ENCODE measurements at places on chromosomes 5 and 9.

DNA sequence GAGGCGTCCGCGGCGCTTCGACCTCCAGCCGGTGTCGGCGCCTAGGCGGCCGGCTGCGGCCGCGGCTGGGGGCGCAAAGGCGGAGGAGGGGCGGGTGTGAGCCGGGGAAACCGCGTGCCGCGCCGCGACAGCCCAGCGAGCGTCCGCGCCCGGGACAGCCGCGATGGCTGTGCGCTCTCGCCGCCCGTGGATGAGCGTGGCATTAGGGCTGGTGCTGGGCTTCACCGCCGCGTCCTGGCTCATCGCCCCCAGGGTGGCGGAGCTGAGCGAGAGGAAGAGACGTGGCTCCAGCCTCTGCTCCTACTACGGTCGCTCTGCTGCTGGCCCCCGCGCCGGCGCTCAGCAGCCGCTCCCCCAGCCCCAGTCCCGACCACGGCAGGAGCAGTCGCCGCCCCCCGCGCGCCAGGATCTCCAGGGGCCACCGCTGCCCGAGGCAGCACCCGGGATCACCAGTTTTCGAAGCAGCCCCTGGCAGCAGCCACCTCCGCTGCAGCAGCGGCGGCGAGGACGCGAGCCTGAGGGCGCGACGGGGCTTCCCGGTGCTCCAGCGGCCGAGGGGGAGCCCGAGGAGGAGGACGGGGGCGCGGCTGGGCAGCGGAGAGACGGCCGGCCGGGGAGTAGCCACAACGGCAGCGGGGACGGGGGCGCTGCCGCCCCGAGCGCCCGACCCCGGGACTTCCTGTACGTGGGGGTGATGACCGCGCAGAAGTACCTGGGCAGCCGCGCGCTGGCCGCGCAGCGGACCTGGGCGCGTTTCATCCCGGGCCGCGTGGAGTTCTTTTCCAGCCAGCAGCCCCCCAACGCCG is 605 bp downstream of the CHSY3 start:
- peak; percentile 21 for DNase-seq

GRCh38 chr5:175850119-175850845 is 21.1 kb upstream of the CPLX2 start:
- DNase-seq: no peak

- peak; percentile 85 for DNase-seq
Observed at GRCh38 chr5:95794070-95794516, 28.4 kb downstream of the GLRX start.

DNA sequence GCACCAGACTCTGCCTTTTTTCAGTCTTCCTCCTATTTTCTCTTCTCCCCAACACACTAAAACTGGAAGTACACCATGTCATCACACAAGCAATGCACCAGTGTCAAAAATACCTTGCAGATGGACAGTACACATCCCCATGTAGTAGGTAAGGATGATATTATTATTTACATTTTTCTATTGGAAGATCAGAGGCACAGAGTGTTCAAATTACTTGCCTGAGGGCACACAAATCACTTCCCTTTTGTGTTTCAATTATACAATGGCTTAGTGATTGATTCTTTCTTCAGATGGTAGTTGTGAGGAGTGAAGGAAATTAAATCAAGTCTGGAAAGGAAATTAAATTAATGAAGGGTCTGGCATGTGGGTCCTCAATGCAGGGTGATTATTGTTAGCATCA is 39.6 kb downstream of the CTSL start:
- no peak for DNase-seq

- peak; percentile 6 for DNase-seq
Observed at GRCh38 chr5:16033187-16033925, 146.2 kb downstream of the MARCHF11 start.

DNA sequence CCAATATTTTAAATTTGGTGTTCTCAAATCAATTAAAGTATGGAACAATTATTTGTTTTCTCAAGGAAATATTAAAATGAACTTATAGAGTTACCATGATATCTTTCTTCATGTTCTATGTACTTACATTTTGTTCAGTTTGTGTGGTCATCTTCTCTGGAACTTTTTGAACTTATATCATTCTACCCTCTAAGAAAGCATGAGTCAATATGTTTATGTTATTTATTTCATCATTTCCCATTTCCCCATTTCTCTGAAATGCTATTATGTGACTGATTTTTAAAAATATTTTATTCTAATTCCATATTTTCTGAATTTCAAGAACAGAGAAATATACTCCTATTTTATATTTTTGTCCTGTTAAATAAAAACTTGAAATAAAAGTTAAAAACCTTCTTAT is 123.5 kb upstream of the ACOT12 start:
- peak; percentile 6 for DNase-seq

DNA sequence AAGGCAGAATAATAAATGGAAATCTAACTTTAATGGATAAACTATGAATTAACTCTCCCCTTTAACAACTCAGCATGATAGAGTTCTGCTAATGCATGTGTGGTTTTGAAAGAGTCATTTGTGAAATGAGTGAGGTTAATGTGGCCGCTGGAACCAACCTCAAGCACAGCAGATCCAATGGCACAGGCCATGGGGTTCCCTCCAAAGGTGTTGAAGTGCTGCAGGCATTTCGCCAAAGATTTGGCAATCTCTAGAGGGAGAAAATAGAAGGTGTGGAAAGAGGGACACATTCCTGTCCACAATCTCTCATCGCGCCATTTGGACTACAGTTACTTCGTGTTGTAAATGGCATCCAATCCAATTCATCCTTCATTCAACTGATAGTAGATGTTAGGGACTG is 35.0 kb downstream of the AGXT2 start:
- no peak for DNase-seq

GRCh38 chr5:78458843-78459242 is 98.4 kb downstream of the SCAMP1 start:
- DNase-seq: no peak

- DNase-seq: peak; percentile 50
Observed at GRCh38 chr5:160187091-160187490, 42.2 kb upstream of the FABP6 start.

- no peak for DNase-seq
Observed at GRCh38 chr5:122392224-122392623, 80.2 kb downstream of the SNCAIP start.

- no peak for DNase-seq
Observed at GRCh38 chr9:13165956-13166355, 113.5 kb downstream of the MPDZ start.

- peak; percentile 51 for DNase-seq
Observed at GRCh38 chr9:136482046-136482792, 621 bp downstream of the SEC16A start.

- DNase-seq: no peak
Observed at GRCh38 chr5:123518111-123518510, 6.1 kb downstream of the CSNK1G3 start.

- DNase-seq: peak; percentile 55
Observed at GRCh38 chr5:52735139-52735538, 52.6 kb upstream of the ITGA1 start.

DNA sequence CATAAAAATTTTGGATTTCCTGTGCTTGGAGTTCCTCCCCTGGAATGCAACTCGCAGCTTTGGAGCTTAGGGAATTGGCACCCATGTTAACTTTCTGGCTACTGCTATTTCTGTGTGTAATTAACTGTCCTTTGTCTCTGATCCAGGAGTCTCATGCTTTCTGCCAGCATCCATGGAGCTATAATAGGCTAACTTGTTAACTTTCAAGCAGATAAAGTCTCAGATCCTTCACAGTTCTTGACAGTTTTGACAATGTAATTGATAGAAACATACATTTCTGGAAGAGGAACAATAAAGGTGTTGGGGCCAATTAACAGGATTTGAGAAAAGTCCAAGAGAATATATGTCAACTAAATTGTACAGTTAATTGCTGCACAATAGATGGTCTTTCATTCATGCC is 290.2 kb upstream of the PRDM9 start:
- no peak for DNase-seq

- peak; percentile 91 for DNase-seq
Observed at GRCh38 chr5:103452666-103453065, 109.9 kb downstream of the NUDT12 start.

DNA sequence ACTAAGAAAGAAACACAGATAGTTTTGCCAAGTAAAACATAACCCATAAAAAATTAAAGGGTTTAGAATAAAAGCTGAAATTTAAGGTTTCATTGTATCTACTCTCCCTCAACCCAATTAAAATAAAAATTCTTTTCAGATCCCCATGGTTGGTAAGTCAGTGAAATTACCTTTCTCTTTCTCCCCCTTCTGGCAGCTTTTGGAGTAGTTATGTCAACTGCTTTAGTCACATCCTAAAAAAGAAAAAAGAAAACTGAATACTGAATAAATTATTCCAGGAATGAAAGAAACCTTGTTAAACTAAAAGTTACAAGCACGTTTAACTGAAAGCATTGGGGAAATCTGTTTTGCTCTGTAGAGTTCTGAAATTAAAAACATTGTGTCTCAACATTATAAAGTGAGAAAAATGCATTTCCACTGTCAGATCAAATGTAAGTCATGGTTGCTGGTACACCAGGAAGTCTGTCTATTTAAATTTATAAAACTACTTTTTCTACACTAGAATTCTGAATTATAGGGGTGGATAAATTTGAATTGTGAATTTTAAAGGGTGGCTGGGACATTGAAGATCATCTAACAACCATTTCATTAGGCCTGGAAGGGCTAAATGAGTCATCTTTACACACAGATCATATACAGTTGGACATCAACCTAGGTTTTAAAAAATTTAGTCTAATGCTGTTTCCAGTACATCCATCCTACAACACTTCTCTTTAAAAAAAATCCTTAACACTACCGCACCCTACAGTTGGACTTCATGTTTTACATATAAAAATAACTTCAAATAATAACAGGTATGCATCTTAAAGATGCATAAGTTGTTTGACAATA is 24.7 kb downstream of the PSIP1 start:
- peak; percentile 38 for DNase-seq

GRCh38 chr5:105554568-105555169 is 1992.1 kb upstream of the NUDT12 start:
- DNase-seq: no peak

- no peak for DNase-seq
Observed at GRCh38 chr9:28502189-28502588, 928.9 kb upstream of the C9orf72 start.

DNA sequence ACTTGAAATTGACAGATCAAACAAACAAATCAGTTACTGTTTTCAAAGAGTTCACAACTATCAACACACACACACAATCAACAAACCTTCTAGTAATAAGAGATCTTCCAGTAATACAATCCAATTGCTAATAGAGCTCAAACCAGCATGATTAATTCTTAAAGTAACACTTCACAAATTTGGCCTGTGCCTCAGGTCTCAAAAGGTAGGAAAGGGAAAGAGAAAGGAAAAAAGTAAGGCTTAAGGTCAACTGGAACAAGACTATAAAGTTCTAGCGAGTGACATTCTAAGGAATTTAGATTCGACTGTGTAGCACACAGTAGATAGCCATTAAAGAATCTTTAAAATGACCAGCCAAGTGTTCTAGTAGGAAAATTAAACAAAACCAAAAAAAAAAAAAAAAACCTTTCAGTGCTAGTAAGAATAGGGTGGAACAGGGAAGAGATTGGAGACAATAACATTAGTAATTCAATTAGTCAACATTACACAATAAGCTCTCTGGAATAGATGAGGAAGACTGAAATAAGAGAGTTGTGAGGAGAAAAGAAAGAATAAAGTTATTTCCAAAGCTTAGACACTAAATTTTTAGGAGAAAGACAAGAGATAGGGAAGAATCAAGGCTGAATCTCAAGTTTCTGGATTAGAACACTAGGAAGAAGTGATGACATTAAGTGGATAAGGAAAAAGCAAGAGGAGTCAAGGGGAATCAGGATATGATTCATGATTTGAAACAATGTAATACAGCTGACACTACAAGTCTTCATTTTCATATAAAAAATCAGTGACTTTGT is 86.1 kb downstream of the FBXL17 start:
- peak; percentile 26 for DNase-seq

- no peak for DNase-seq
Observed at GRCh38 chr5:176790941-176791340, 19.4 kb upstream of the UNC5A start.

Data from EH (cell line).